Left colon (tissue), 2 donors: ENCODE measurements at places on chromosomes 5 and 9.
A peak's percentile ranks its signal among the peaks of the same experiment; 100 is the strongest.

DNA sequence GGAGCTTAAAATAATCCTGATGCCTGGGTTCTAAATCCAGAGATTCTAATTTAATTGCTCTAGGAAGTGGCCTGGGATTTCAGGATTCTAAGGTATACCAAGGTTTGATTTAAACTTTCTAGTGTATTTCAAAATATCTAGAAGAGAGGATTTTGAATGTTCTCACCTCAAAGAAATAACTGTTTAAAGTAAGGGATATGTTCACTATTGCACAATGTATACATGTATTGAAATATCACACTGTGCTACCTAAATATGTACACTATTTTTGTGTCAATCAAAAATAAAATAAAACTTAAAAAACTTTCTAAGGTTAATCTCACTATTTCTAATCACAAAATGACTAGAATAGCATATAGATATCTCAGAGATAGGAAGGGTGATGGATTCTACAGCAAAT lies 34.0 kb downstream of the TNFSF8 start:
- no peak for DNase-seq

GRCh38 chr5:93503598-93504067 lies 77.4 kb downstream of the NR2F1-AS1 start:
- no peak for DNase-seq

DNA sequence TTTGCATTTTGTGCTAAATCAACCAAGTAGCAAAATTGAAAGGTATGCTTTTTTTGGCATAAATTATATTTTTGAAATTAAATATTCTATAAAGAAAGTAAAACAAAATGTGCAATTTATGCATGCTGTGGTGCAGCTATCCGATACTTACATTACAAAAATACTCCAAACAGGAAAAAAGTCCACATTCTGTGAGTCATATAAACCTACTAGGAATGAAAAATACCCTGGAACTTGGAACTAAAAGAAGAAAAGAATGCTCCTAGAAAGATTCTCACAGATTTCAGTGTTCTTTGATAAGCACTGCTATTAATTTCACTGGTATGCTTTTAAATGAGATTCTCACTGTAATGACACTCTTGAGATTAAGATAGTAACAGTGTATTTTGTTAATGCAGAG lies 92.6 kb downstream of the OSMR start:
- no peak for DNase-seq

GRCh38 chr9:35930989-35931388 lies 21.7 kb downstream of the SPAAR start:
- no peak for DNase-seq

DNA sequence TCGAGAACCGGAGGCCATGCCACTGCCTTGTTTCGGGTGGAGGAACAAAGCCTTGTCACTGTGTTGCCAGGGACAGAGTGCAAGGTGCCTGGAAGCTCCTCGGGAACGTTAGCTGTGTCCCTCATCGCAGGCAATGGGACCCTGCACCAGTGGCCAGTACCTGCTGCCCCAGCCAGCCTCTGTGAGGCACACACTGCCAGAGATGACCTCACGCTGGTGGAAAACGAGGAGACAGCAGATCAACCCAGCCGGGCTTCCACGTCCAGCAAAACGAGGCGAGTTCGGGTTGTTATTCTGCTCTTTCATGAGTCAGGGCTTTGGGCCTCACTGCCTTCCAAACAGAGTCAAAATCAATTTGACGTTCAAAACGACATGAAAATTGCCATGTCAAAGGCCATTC lies 104.1 kb downstream of the ADAMTS2 start:
- no peak for DNase-seq

DNA sequence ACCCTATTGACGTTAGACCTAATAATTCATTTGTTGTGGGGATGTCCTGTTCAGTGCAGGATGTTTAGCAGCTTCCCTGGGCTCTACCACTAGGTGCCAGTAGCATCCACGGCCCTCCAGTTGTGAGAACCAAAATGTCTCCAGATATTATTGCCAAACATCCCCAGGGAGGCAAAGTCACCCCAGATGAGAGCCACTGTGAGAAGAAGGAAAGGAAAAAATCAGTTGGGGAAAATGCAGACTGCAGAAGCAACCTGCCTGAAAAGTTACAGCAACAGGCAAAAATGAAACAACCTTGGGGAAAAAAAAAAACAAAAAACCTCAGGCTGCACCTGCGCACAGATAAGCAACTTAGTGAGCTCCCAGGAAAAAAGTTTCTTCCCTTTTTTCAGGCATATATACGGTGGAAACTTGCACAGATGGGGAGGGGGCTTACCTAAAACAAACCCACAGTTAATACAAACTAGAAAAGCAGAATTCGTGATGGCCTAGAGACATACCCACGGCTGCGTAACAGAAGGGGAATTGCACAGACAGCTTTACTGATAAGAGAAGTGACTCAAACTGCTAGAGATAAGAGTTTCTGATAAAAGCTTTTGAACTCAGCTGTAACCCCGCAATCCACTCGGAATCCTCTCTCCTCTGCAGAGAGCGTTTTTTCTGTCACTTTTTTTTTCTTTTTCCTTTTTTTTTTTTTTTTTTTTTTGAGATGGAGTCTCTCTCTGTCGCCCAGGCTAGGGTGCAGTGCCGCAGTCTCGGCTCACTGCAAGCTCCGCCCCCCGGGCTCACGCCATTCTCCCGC lies 29.8 kb upstream of the FBP1 start:
- DNase-seq: peak; percentile 61

DNA sequence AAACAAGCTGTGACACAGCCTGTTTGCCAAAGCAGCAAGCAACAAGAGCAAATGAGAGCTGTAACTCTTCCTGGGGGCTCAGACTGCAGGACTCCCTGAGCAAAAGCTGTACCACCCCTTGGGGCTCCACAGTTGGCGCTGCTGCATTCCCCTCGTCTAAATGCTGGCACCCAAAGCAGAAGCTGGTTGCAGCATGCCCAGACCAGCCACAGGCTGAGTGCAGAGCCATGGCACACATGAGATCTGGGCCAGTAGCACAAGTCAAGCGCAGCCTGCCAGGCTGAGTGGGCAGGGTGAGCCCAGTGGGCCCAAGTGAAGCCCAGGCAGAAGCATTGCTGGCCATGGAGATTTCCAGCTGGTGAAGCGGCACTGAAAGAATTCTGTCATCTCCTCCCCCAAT lies 157.3 kb upstream of the GRAMD2B start:
- DNase-seq: no peak

GRCh38 chr5:2442496-2443354 lies 308.8 kb downstream of the IRX2 start:
- no peak for DNase-seq

DNA sequence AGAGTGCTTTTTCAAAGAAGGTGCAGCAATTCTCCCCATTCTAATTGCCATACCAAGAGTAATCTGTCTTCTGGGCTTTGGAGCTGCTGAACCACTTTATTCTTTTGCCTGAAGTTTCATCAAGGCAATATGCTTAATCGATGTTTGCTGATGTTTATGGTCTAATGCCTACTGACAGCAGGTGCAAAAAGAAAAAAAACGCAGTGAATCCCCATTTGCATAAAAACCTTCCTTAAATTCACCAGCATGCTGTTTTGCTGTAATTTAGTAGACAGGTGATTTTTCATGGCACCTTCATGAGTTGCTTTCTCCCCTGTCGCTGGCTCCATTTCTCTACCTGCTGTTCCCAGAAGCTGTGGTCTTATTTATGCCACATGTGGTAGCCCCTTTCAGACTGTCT lies 83.1 kb upstream of the MAST4 start:
- no peak for DNase-seq

GRCh38 chr5:129569295-129569694 lies 109.2 kb downstream of the ADAMTS19 start:
- DNase-seq: no peak

- DNase-seq: no peak
Observed at GRCh38 chr9:128088253-128088945, 20.4 kb downstream of the SLC25A25 start.

- DNase-seq: peak; percentile 34
Observed at GRCh38 chr9:76756268-76756640, 8.0 kb upstream of the PCA3 start.

- peak; percentile 36 for DNase-seq
Observed at GRCh38 chr5:169416583-169417196, 115.8 kb upstream of the SLIT3 start.

DNA sequence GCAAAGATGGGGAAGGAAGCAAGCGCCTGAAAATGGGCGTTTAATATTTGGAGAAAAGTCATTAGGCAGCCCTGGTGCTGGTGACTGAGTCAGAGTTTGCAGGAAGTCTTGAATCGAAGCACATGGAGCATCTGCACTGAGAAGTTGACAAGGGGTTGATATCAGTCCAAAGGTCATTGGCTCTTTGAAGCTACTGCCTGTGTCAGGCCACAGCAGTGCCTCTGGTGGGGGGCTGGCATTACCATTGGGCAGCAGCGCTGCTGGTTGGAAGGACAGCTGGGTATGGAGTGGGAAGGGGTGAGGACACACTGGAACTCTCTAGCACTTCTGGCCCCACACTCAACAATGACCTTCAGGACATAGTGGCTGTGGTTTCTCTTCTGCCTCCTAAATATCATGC lies 150.4 kb upstream of the ERCC6L2 start:
- DNase-seq: no peak

DNA sequence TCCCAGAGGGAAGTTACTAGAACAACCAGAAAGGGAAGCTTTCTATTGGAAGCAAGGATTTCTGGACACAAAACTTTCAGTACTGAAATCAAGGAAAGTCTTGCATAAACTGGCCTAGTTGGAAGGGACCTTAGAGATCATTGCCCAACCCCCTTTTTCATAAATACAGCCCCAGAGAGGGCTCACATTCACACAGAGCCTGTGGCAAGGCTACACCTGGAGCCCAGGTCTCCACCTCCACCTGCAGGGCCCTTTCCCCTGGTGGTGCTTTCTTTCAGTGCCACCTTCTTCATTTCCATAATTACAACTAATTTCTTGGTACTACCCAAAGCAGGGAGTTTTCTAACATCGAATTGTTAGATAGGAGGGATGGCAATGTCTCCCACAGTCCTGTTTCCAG lies 85.7 kb downstream of the ADRB2 start:
- DNase-seq: no peak

- no peak for DNase-seq
Observed at GRCh38 chr9:134390537-134390936, 64.3 kb downstream of the RXRA start.

- DNase-seq: no peak
Observed at GRCh38 chr9:68678430-68678829, 26.6 kb upstream of the PIP5K1B start.

- DNase-seq: no peak
Observed at GRCh38 chr9:88310310-88310980, 77.8 kb upstream of the SPIN1 start.

- DNase-seq: no peak
Observed at GRCh38 chr9:125986966-125987365, 239.8 kb downstream of the PBX3 start.

- no peak for DNase-seq
Observed at GRCh38 chr5:66440202-66440680, 156.0 kb upstream of the MAST4 start.

DNA sequence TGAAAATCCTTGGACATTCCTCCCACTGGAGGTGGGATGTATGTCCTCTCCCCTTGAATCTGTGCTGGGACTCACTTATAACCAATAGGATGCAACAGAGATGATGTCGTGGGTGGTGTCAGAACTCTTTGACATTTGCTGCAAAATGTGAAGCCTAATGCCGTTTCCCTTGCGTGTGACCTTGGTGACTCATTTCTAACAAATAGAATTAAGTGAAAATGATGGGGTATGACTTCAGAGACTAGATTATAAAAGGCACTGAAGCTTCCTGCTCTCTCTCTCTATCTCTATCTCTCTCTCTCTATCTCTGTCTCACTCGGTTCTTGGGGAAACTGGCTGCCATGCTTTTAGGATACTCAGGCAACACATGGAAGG lies 126.1 kb upstream of the STC2 start:
- DNase-seq: no peak

DNA sequence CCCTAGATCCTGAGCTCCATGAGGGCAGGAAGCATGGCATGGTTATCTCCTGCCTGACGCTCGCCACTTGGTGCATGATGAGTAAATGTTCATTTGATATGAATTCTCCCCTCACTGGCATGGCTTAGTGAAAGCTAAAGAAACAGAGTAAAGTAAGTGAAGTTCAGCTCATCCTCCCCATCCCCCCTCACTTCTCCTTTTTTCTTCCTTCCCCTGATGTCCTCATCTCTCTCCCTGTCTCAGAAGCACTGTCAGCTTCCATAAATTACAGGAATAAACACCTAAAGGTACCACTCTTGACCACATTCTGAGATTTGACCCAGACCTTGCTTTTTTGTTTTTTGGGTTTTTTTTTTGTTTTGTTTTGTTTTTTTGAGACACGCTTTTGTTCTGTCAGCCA lies 73.3 kb downstream of the SNX18 start:
- DNase-seq: no peak

- DNase-seq: peak; percentile 46
Observed at GRCh38 chr9:112838342-112838741, 52.3 kb downstream of the SLC46A2 start.

GRCh38 chr9:18632632-18633403 lies 158.9 kb downstream of the ADAMTSL1 start:
- peak; percentile 29 for DNase-seq

- DNase-seq: no peak
Observed at GRCh38 chr5:17312358-17312757, 94.9 kb downstream of the BASP1 start.

DNA sequence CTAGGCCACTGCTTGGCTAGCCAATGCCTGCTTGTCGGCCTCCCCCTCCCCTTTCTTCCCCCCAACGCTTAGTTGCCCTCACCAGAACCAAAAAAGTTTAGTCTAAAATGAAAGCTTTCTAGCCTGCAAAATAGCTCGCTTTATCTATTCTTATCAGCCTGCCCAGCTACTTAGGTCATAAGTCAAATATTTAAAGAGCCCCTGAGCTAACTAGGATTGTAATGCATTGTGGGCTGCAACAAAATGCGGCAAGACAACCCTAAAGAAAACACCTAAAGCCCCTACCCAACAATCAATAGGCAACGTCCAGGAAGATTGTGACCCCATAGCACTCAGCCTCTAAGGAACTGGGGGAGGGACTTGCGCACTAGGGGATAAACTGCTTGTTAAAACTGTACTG lies 38.6 kb upstream of the PCSK5 start:
- DNase-seq: no peak

GRCh38 chr9:71955300-71955915 lies 44.0 kb downstream of the C9orf85 start:
- no peak for DNase-seq

GRCh38 chr9:108094676-108094993 lies 605.1 kb upstream of the KLF4 start:
- no peak for DNase-seq
